B cell (primary cell): ENCODE measurements at places on chromosomes 1 and 21.

GRCh38 chr1:233561708-233562426, 52.0 kb upstream of the KCNK1 start:
- no peak for DNase-seq

DNA sequence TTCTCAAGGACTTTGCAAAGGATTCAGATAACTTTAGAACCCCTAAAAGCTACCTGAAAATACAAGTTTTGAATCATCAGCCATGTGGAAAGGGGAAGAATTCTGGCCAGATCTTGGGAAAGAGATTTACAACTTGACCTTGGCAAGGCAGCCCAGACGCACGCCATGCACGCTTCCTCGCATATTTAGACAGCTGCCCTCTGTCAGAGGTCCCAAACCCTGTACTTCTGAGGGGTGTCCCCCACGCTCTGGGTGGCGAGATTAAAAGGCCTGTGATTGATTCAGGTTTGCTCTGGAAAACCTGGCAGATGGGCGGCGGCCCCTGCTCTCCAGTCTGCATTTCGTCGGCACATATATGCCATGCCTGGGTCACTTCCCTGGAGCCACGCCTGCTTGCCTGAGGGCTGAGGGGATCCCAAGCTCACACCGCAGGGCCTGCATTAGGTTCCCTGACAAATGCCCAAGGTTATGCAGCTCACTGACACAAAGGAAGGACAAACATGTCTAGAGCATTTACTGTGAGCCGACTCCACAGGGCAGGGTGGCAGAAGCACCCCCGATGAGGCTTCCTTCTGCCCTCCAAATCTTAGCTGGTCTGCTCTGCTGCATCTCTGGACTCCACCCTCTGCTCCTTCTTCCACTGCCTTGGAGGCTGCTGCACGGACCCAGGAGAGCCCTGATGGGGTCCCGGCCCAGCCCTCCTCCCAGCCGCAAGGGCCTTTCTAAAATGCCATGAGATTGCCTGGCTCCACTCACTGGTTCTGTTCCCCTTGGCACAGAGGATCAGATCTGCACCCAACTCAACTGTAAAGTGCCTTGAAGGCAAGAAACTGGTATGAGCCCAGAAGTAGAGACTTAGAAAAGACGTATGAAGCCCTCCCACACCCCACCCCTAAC, 103.9 kb downstream of the BCAR3 start:
- no peak for DNase-seq

DNA sequence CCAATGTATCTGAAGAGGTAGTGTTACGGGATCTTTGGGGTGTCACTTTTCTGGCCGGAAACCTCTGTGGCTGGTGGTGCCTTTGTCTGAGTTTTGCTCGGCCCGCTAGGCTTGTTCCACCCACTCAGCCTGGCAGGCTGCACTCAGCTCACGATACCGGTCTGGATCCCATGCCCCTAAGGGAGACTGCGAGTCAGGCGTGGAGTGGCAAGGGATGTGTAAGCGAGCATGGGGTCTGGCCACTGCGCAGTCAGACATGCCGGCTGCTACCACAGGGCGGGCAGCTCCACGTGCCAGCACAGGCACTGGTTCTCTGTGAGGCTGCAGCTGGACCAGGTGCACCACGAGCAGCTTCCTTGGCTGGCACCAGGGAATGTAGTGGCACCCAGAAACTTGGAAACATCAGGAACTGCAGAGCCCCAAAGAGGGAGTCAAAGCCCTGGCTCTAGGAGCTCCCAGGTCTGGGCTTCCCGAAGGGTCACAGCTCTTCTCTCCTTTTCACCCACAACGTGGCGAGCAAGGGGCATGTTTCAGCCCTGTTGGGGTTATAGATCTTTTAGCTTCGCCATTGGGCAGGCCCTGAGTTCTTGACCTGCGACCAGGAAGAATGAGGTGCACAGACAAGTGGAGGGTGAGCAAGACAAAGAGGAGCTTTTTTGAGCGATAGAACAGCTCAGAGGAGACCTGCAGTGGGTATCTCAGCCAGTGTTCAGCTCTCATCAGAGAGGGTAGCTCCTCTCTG, 23.8 kb upstream of the LRRC8C start:
- DNase-seq: no peak

GRCh38 chr1:39499668-39500067, 8.2 kb downstream of the BMP8A start:
- no peak for DNase-seq

DNA sequence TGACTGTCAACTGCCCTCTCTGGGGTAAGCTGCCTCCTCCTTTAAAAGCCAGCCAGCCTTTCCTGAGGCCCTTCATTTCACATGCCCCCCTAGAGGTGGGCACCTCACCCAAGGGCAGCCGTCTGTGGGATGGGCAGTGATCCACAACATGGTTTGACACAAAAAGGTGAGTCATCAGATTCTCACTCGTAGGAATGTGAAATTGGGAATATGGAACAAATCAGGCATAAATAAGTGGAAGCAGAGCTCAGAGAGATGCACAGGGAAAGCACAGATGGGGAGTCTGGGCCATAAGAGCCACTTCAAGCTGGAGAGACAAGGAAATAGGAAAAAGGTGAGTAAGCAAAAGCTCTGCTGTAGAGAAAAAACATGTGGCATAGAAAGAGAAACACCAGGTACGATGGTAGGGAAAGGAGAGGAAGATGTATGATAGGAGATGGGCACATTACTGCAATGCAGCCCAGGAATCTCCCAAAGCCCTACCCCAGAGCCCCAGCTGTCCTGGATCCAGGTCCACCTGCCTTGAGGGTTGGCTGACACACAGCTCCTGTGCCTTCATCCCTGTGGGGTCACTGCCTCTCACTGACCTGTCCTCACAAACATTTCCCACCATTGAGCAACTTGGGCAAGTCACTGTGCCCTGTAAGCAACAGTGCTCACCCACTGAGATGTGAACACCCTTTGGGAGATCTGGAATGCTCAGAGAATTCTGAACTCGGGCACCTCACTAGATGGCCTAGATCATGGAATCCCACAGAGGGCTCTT, 86.6 kb downstream of the ASTN1 start:
- no peak for DNase-seq

GRCh38 chr1:68321084-68321685, 88.9 kb upstream of the WLS start:
- no peak for DNase-seq

DNA sequence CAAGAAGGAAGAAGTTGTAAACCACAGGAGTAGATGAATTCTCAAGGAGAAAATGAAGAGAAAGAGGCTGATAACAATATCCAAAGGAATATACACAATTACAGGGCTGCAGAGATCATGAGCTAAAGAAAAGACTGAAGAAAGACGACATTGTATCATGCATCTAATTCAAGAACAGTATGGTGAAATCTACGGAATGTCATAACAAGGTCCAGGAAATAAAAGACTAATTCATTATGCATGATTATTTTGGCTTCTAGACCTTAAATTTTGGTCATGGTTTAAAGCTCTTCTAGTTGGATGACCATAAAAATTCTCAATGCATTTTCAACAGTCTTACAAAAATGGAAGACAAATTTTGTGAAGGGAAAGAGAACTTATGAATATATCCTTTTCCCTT, 71.7 kb downstream of the SH3GLB1 start:
- no peak for DNase-seq

DNA sequence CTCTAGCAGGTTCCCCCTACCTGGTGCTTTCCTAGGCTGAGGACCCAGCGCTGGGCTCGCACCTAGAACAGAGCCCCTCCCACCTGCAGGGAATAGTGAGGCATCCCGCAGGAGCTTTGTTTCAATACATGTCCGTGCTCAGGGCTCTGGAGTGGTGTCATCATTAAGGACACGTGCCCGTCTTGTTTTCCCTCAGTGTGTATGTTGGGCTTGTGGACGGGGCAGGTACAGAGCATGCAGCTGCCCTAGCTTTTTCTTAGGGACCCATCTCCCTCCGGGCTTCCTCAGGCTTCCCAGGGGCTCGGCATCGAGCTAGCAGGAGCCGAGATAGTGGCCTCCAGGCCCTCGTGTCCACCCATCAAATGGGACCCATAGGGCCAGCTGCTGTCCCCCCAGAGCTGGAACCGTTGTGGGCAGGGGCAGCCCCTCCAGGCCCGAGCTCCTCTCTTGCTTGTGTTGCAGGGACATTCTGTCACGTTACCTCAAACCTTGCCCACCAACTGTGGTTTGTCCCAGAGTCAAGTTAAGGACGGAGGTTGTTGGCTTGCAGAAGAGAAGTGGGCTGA, 3.9 kb downstream of the TMEM201 start:
- DNase-seq: no peak

DNA sequence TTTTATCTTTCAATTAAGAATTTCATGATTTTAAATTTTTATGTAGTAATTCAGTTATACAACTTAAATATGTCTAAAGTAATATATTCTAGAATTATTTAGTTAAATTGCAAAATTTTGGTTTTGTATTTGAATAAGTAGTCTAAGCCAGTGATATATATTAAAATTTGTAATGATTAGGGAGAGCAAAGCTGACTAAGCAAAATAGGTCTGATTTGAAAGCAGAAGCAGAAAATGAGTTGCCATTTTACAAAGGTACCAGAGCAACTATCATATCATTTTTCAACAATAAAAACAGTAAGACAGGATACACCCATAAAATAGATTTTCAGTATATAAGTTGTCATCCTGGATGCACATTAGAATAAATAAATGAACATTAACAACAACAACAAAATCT, 177.9 kb downstream of the COP1 start:
- DNase-seq: no peak
